Naive B cell (primary cell): ENCODE measurements at places on chromosomes 7 and 10.

DNA sequence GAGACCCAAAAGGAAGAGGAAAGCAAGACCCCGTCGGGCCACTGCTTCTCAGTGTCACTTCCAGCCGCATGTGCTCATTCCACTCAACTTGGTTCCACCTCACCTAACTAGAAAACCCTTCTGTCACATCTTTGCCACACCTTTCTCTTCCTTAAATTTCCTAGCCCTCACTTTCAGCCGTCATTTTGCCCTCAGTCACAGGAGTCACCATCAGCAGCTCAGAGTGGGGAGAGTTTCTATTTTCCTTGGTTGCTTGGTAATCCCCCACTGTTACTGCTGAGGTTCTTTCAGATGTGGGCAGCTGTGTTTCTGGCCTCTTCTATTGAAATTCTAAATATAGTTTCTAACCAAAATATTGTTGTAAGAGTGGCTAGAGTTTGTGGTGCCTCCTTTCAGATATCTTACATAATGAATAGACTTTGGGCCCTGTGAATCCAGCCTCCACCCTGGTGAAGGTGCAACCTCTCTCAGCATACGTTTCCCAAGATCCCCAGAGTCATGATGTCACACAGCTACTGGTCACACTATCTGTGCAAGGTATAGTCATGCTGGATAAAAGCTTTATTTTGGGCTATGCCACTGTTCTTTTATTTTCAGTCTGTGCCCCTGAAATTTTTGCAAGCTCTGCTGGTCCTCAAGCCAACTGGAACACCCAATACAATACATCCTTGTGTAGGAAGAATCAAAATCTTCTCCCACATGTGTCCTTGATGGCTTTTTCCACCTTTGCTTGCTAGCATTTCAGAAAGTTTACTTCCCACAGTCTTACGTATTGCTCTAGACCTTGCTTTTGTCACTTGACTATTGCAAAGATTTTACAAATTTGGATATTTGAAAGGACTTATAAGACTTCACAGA, 9.2 kb downstream of the AGBL3 start:
- DNase-seq = no peak

GRCh38 chr7:84722086-84722485, 464.8 kb downstream of the SEMA3D start:
- DNase-seq = no peak

DNA sequence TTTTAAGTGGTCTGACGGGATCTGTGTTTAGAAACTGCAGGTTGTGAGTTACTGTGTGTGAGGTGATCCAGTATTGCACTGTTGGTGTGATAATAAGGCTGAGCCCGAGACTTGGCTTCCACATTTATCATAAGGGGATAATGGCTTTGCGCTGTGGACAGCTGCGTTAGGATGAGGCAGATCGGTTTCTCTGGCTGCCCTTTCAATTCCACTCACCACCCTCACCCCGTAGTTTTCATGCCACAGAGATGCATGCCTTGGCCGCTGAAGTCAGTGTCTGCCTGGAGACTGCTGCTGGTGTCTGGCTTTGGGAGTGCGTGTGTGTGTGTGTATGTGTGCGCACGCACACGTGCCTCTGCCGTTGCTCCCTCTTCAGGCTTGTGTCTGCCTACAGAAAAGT, 273.0 kb downstream of the CCDC3 start:
- no peak for DNase-seq

DNA sequence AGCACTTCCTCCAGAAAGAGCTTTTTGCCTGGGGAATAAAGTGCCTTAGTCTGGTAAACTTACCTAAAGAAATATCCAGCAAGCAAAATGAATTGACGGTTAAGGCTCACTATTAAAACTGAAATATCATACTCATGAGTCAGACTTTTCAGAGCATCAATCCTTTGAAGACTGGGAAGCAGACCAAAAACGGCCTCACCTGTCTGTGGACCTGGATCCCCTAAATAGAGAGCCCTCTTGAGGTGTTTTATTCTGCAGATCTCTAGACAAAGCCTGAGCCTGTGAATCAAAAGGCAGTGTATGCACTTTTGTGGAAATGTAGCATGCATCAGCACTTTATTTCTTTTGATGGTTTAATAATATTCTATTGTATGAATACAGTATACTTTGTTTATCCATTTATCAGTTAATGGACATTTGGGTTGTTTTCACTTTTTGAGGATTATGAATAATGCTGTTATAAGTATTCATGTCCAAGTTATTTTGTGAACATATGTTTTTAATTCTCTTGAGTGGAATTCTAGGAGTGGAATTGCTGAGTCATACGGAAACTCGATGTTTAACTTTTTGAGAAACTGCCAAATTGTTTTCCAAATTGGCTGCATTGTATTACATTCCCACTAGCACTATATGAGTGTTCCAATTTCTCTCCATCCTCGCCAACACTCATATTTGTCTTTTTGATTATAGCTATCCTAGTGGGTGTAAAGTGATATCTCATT, 449.0 kb upstream of the IGFBP3 start:
- DNase-seq = no peak

DNA sequence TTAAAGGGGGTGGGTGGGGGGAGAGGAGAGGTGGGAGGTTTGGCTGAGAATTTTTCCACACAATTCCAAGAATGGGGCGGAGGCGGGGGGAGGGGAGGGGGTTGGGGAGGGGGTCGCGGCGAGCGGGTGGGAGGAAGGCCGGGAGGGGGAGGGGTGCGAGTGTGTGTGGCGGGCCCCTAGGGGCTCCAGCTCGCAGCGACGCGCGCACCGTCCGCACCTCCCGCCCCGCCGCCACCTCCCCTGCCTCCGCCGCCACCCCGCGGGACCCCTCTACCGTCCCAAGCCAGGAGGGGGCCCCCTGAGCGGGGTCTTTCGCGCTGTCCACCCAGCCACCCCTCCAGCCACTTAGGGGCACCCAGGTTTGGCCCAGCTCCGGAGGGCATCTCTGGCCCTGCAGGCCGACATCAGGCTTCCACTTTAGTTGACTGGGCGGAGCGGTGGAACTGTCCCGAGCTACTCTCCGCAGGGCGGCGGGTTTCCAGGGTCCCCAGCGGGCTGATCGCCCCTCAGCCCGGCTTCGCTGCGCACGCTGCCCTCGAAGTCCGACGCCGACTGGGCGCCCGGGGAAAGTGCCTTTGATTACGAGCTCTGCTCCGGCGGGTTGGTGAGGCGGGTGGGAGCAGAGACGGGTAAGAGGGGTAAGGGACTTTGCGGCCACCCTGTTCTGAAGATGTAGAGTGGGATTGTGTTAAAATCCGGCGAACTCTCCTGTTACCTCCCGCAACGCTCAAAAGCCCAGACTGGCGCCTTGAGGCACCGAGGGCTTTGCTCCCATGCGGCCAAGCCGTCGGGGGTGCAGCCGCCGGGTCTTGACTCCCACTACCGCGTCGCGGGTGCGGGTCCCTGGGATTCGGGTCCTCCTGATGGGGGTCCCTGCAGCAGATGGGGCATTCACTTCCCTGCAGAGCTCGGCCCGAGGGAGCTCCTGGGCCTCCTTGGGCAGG, 1.8 kb upstream of the VAX1 start:
- no peak for DNase-seq

DNA sequence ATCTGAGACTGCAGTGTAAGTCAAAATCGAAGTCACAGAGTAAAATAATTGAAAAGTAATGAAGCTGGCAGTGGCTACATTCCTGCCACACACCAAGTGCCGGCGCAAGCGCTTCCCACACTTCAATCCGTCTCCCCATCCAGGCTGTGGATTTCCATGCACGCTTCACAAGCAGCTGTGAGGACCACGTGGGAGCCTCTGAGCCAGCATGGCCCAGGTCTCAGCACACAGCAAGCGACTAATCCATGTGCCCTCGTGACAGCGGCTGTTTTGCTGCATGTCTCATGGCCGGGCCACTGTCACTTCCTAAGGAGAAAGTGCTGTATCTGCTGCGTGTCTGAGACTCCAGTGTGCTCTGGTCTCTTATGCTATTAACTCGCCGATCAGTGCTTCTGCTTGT, 566.9 kb downstream of the DNAJB6 start:
- no peak for DNase-seq
